ENCODE measurements at places on chromosomes 2 and 18. TPM values are rescaled to one million over a fixed set of nuclear protein-coding genes. Genes with fewer than 3 reads are reported as not detected.
A peak's percentile ranks its signal among the peaks of the same experiment; 100 is the strongest.

DNA sequence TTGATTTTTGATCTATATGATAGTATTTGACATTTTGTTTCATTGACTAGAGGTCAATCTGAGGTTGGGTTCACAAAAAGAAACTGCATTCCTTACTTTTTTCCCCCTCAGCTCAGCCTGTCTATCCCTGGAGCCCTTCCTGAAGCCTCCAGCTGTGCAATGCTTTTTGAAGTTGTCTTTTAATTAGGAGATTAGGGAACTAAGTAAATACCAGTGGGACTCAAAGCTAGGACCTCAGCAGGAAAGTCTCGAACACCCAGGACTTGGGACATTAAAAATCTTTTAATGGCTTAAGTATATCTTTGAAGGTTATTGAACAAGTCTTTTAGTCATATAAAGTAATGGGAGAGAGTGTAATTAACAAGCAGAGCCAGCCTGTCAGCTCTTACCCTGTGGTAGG is 220.2 kb downstream of the PDE11A start:
- no peak for DNase-seq

GRCh38 chr18:29163596-29163995 is 986.7 kb upstream of the CDH2 start:
- no peak for DNase-seq

- DNase-seq, result peak; percentile 63
Observed at GRCh38 chr18:10726198-10727068, 200.6 kb downstream of the NAPG start.

GRCh38 chr2:63590626-63591408 is 2.1 kb downstream of the MDH1 start:
- no peak for DNase-seq

IL36RN gene
- not detected for total RNA-seq

HOXD3 gene
- not detected for total RNA-seq

APCDD1 gene
- 0.80 TPM for total RNA-seq
